Progenitor cell of endocrine pancreas (in vitro differentiated cells): ENCODE measurements at places on chromosomes 3 and 15. TPM values are rescaled to one million over a fixed set of nuclear protein-coding genes. Genes with fewer than 3 reads are reported as not detected.

GRCh38 chr3:4945324-4945723, 33.9 kb upstream of the BHLHE40 start:
- DNase-seq: no peak

DNA sequence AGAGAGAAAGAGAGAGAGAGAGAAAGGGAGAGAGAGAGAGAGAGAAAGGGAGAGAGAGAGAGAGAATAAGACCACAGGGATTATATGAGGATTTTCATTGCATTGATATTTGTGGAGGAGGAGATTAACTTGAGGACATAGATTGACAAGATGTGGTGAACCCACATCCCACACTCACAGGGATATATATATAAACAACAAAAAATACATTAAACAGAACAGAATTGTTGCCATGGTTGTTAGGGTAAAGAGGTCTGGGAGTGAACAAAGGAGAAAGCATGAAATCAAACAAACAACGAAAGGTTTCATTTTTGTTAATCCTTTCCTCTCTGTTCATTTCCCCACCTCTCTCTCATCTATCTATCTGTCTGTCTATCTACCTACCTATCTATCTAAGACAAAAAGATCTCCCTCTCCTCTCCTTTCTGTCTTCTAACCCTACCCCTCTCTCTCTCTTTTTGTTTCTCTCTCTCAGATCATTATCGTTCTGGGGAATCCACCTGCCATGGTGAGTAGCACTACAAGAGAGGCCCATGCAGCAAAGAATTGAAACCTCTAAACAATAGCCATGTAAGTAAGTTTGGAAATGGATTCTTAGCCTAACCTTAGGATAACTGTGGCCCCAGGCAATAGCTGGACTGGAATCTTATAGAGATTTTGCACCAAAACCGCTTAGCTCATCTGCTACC, 280.9 kb downstream of the RAP2B start:
- no peak for DNase-seq

DNA sequence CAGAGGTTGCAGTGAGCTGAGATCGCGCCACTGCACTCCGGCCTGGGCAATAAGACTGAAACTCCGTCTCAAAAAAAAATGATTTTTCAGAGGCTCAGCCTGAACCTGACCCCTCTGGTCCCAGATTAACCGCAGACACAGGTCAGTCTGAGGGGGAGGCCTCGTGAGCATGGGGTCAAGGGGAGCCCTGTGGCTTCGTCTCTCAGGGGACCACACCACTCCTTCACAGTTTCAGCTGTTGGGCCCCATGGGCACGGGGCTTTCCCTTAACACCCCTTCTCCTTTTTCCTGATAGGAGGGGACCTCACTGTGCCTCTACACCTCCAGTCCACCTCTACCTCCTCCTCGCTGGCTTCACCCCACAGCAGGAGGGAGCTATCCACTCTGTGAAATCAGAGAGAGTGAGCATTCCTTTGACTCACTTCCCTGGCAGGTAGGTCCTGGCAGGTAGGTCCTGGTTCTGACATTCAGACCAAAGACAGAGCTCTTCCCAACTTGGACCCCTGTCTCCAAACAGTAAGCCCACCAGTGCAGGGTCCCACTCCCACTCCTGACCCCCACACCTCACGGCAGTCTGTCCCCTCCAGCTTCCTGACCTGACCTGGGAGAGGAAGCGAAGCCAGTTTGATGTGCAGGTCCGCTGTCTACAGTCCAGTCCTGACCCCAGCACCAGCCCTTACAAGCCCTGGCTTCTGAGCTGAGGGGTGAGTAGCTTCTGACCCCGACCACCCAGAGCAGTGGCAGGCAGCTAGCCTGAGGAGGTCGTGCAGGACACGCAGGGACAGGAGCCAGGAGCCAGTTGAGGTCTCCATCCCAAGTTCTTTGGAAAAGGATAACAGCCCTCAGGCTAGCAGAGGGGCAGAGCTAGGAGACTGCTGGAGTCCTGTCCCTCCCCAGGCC, 9.0 kb downstream of the RRP9 start:
- DNase-seq: no peak

GRCh38 chr3:74592359-74592758, 22.1 kb downstream of the CNTN3 start:
- no peak for DNase-seq

GRCh38 chr3:68163062-68163461, 508.6 kb upstream of the SUCLG2 start:
- DNase-seq: no peak

Gene PLA2G4E
- total RNA-seq: 0.09 TPM in 1 of 2 replicates, not detected in the other
